Large intestine (tissue), 12 donors: ENCODE measurements at places on chromosomes 11 and 22. TPM values are rescaled to one million over a fixed set of nuclear protein-coding genes. Genes with fewer than 3 reads are reported as not detected.

The ZNF280B gene
- 2.3 TPM for polyA plus RNA-seq

The RIMBP3C gene
- 0.04 TPM for polyA plus RNA-seq

The LAMTOR1 gene
- 114 TPM for polyA plus RNA-seq

The L3MBTL2 gene
- 17.9 TPM for polyA plus RNA-seq
